ENCODE measurements at places on chromosomes 12 and 14.

- no peak for DNase-seq
These were observed 2.0 kb upstream of the ING4 start for GRCh38 chr12:6664902-6665301.

- DNase-seq: no peak
These were observed 138.9 kb downstream of the PIWIL1 start for GRCh38 chr12:130476451-130477135.

DNA sequence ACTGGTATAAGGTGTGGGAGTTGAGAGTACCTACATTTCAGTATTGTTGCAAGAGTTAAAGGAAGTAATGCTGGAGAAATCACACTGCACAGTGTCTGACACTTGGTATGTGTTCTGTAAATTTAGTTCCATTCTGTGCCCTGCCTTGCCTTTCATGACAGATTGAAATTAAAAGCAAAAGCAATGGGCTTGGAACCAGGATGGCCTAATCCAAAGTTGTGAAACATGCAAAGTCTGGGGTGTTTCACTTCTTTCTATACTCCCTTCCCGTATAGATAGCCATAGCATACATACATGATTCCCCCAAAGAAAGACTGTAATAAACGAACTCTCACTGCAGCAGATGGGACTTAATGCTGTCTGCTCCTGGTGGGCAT, 281.1 kb downstream of the NRXN3 start:
- no peak for DNase-seq

GRCh38 chr14:71163842-71164629, 256.8 kb downstream of the PCNX1 start:
- no peak for DNase-seq

- no peak for DNase-seq
These were observed 146.9 kb downstream of the ESR2 start for GRCh38 chr14:64147126-64147790.

DNA sequence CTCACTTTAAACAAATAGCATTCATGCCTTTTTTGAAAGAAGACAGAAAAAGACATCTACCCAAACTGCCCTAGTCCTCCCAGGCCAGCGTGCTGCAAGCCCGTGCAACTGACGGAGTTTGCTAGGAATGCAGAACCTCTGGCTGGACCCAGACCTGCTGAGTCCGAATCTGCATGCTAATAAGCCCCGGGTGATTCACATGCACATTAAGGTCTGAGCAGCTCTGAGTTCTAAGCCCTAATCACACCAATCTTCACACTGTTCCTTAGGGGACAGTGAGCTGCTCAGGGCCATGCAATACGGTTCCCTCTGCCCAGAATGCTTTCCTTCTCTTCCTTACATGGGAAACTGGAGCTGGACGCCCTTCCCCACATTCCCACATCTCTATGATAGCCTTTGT, 25.2 kb downstream of the HAL start:
- DNase-seq: no peak

GRCh38 chr12:106246891-106247673, 738 bp downstream of the CKAP4 start:
- no peak for DNase-seq

GRCh38 chr12:116381744-116382685, 104.5 kb upstream of the MED13L start:
- DNase-seq: no peak

- no peak for DNase-seq
These were observed 228.6 kb downstream of the DPF3 start for GRCh38 chr14:72665259-72665658.

All from NCI-H2029 treated with DMSO at 0.1 percent for 48 hours (cell line).